ENCODE measurements at places on chromosomes 13 and 19.

DNA sequence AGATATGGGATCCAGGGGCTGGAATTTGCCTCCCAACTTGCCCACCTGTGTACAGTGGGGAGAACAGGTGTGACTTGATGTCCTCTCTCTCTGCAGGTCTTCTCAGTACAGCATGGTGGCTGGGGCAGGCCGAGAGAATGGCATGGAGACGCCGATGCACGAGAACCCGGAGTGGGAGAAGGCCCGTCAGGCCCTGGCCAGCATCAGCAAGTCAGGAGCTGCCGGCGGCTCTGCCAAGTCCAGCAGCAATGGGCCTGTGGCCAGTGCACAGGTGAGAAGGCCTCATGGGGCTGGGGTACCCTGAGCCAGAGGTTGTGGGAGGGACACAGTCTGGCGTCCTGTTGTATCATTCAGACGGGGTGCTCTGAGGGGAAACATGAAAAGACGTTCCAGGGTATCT lies 3.0 kb downstream of the LENG8 start:
- no peak for DNase-seq

- DNase-seq = no peak
Measured at GRCh38 chr13:53110181-53110580, 81.6 kb downstream of the OLFM4 start.

GRCh38 chr19:29172302-29172701 lies 40.6 kb downstream of the UQCRFS1 start:
- DNase-seq = no peak

- peak; percentile 82 for DNase-seq
Measured at GRCh38 chr19:12064590-12065538, at the start of gene ZNF844. ZNF844 (plus strand) TSS chr19:12064731; CDS start chr19:12064874, 143 bp downstream.
